Breast epithelium (tissue), 4 donors: ENCODE measurements at places on chromosomes 13 and 19. TPM values are rescaled to one million over a fixed set of nuclear protein-coding genes. Genes with fewer than 3 reads are reported as not detected.

DNA sequence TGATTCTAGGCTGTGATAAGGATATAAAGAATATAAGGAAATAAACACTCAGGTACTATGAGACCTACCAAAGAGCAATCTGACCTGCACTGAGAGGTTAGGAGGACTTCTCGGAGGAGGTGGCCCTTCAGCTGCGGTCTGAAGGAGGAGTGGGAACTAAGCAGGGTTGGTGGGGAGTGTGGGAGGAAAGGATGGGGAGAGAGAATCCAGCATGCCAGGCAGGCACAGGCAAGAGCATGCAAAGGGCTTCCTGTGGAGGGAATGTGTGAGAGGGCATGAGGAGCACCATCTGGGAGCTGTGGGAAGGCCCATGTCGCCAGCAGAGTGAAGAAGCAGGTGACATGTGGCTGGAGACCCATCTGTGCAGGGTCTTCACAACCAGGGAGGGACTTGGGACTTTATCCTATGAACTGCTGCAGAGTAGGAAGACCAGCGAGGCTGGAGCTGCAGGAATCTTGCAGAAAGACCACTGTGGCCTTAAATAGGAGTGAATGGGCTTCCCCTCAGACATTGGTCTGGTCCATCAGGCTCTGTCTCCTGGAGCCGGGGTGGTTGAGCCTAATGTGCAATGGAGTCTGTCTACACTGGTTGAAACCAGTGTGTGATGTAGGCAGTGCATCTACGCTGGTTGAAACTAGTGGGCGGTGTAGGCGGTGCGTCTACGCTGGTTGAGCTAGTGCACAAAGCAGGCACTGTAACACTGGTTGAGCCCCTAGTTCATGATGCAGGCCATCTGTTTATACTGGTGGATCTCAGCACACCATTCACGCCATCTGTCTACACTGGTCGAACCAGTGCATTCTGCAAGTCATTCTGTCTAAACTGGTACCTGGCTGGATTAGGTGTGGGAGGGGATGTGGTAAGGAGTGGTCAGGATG lies 6.4 kb downstream of the CHST8 start:
- H3K36me3 ChIP-seq: no peaks in the 10 kb centered on the region
- H3K27ac ChIP-seq: no peak overlapping the region
- no peaks in the 10 kb centered on the region for H3K4me1 ChIP-seq
- H3K27me3 ChIP-seq: no peaks in the 10 kb centered on the region
- DNase-seq: no peak

DNA sequence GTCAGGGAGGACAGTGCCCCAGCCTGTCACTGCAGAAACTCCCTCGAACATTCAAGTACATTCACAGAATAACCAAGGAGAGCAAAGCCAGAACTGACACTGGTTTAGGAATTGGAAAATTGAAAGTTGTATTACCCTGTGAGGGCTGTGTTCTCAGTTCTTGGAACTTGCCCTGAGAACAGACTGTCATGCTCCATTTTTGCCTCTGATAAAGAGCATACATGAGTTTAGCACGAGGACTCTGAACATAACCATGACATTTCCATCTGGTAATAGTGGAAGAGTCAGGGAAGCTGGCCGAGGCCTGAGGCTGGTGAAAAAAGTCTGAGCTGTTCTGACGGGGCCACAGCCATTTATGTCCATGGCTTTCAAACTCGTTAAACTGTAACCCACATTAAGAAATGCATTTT lies 15.2 kb upstream of the SLC25A30 start:
- no peak for DNase-seq
- H3K36me3 ChIP-seq: no peaks in the 10 kb centered on the region
- no peak overlapping the region for H3K4me3 ChIP-seq
- H3K4me1 ChIP-seq: no peaks in the 10 kb centered on the region
- no peaks in the 10 kb centered on the region for H3K27me3 ChIP-seq
- H3K27ac ChIP-seq: no peak overlapping the region

DNA sequence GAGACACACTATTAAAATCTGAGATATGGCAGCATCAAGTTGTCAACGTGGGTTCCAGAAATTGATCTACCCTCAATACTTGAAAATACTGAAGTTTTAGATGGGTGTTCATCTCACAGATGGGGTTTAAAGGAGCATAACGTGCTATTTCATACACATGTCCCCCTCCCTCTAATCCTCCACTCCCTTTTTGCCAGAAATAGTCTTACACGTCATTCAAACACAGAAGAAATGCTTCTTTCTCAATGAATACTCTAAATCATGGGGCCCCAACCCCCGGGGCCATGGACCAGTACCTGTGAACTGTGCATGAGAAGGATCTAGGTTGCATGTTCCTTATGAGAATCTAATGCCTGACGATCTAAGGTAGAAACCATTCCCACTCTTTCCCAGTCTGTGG lies 19.6 kb downstream of the KLF12 start:
- H3K4me1 ChIP-seq: no peaks in the 10 kb centered on the region
- no peaks in the 10 kb centered on the region for H3K27me3 ChIP-seq
- H3K4me3 ChIP-seq: no peak overlapping the region
- no peak for DNase-seq
- no peak overlapping the region for H3K27ac ChIP-seq

- H3K36me3 ChIP-seq: peaks cover 14% of the 10 kb centered on the region
- no peak for DNase-seq
- no peaks in the 10 kb centered on the region for H3K4me1 ChIP-seq
- no peak overlapping the region for H3K4me3 ChIP-seq
Measured at GRCh38 chr19:15396436-15396835, 16.8 kb upstream of the AKAP8 start.

DNA sequence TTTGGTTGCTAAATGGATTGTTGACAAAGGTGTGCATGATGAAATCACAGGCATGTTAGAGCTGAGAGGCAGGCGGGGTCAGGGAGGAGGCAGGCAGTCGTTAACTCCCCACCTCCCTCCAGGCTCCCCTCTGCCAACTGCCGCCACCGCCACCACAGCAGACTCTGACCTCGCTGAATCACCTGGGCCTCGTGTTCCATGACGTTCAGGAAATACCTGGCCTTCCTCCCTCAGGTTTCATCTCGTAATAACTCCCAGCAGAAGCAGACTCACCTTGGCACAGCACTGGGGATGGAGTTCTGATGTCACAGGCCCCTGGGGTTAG lies 198.5 kb downstream of the KATNAL1 start:
- peak; percentile 66 for DNase-seq
- no peaks in the 10 kb centered on the region for H3K27me3 ChIP-seq
- peak overlapping the region; percentile 61 for H3K27ac ChIP-seq
- no peaks in the 10 kb centered on the region for H3K36me3 ChIP-seq
- peaks cover 8% of the 10 kb centered on the region for H3K4me1 ChIP-seq

GRCh38 chr13:78187781-78188180 lies 269.1 kb upstream of the EDNRB start:
- H3K4me3 ChIP-seq: no peak overlapping the region
- no peaks in the 10 kb centered on the region for H3K27me3 ChIP-seq
- no peak overlapping the region for H3K27ac ChIP-seq

GRCh38 chr13:113544071-113544891 lies 40.3 kb upstream of the TFDP1 start:
- DNase-seq: no peak
- H3K4me1 ChIP-seq: peaks cover 5% of the 10 kb centered on the region
- H3K4me3 ChIP-seq: no peak overlapping the region
- H3K27ac ChIP-seq: no peak overlapping the region

DNA sequence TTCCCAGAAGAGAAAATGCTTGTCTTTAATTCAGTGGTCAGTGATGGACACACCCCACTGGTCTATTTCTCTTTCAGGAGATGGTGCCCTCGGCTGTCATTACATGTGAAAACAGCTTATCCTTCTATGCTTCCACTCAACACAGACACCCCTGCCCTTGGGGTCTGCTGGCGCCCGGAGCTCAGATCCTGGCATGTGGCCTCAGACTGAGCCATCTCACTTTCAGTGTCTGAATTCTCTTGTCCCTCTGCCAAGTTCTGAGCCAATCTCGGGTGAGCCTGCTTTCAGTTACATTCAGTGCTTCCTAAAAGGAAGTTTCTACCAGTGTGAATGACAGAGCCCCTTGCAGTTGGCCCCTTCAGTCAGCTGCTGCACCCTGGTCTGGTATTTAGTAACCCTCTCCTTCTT lies 293.6 kb downstream of the DNAJC15 start:
- H3K36me3 ChIP-seq: no peaks in the 10 kb centered on the region
- no peaks in the 10 kb centered on the region for H3K4me1 ChIP-seq
- H3K4me3 ChIP-seq: no peak overlapping the region
- no peak for DNase-seq
- no peak overlapping the region for H3K27ac ChIP-seq
- no peaks in the 10 kb centered on the region for H3K27me3 ChIP-seq

- H3K27ac ChIP-seq: no peak overlapping the region
- H3K36me3 ChIP-seq: no peaks in the 10 kb centered on the region
- DNase-seq: no peak
Measured at GRCh38 chr19:23527797-23528196, 132.5 kb upstream of the ZNF91 start.

GRCh38 chr13:23205807-23206206 lies 25.0 kb downstream of the SGCG start:
- H3K4me3 ChIP-seq: no peak overlapping the region
- no peaks in the 10 kb centered on the region for H3K36me3 ChIP-seq
- no peaks in the 10 kb centered on the region for H3K27me3 ChIP-seq
- DNase-seq: no peak
- H3K27ac ChIP-seq: no peak overlapping the region
- no peaks in the 10 kb centered on the region for H3K4me1 ChIP-seq

DNA sequence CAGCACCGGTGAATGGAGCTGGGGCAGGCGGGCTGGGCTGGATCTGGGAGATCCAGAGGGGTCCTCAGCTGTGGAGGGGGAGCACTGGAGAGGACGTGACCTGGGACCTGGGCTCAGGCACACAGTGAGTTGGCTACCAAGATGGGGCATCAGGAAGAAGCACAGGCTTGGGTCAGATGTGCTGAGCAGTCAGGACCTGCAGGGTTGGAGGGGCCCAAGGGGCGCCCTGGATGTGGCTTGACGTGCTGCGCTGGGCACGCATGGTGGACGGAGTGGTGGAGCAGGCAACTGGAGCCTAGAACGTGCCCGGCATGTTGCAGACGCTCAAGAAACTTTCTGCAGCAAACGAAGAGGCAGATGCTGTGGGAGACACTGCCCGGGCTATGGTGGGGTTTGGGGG lies 20.7 kb downstream of the PIP5K1C start:
- H3K4me3 ChIP-seq: no peak overlapping the region
- no peaks in the 10 kb centered on the region for H3K27me3 ChIP-seq
- DNase-seq: no peak

DNA sequence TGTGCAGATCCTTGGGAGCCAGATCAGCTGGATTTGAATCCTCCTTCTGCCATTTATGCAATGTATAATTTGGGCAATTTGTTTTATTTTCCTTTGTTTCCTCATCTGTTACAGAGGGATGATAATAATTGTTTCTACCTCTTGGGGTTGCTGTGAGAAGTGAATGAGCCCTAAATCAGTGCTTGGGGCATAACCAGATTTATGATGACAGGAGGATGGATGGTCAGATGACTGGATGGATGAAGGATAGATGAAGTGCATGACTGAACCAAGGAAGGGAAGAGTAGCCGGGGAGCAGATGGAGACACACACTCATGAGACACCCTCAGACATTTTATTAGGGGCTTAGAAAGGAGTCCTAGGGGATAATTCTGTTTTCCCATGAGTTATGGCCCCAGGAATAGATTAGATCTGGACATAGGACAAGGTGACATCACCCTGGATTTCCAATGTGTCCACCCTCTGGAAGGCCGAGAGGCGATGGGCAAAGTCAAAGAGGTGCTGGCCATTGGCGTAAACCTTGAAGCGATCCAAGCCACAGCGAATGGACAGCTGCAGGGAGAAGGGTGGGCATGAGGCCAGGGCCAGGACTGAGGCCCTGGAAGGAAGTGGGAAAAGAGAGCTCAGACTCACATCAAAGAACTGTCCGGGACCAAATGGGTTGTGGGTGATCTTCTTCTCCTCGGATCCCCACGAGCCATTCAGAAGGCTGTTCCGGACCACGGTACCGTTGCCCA lies 11.2 kb downstream of the LGALS4 start:
- no peak overlapping the region for H3K4me3 ChIP-seq
- H3K27ac ChIP-seq: no peak overlapping the region
- no peaks in the 10 kb centered on the region for H3K27me3 ChIP-seq
- no peaks in the 10 kb centered on the region for H3K36me3 ChIP-seq

- no peaks in the 10 kb centered on the region for H3K36me3 ChIP-seq
- H3K27me3 ChIP-seq: no peaks in the 10 kb centered on the region
- H3K27ac ChIP-seq: peak overlapping the region; percentile 93
- no peaks in the 10 kb centered on the region for H3K4me1 ChIP-seq
Measured at GRCh38 chr19:55603581-55604292, 1.7 kb upstream of the ZNF865 start.

DNA sequence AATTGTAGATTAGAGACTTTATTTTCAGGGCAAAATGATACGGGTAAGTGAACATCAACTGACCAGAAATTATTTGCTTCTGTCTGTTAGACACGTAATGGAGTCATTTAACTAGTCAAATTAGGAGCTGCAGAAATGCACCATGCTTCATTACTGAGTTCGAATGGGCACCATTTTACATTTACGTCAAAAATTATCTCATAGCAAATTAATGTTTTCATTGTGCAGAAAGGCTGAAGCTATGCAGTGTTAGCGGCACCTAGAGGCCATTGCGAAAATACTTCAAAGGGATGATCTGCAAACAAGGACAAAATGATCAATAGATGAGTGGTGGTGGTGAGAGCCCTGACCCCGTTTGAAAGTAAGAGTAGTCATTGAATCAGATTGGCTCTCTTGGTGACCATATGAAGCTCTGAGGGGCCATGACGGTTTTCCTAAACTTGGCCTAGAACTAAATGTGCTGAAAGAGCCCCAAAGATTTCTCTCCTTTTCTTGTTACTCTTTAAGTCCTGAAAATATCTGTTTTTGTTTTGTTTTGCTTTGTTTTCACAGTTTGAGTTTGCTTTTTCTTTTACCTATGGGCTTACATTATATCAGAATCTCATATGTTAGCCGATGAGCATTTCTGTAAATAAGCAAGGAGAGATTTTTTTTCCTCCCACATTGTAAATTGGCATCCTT lies 277.9 kb downstream of the ZNF536 start:
- no peaks in the 10 kb centered on the region for H3K36me3 ChIP-seq
- no peaks in the 10 kb centered on the region for H3K4me1 ChIP-seq
- H3K27me3 ChIP-seq: peaks cover 37% of the 10 kb centered on the region
- H3K27ac ChIP-seq: no peak overlapping the region

The ZNF835 gene
- total RNA-seq: 7.0 TPM

The LENG8 gene
- 204 TPM for total RNA-seq

The NLRP12 gene
- total RNA-seq: 0.32 TPM
